ENCODE measurements at places on chromosomes 6 and 20.
A peak's percentile ranks its signal among the peaks of the same experiment; 100 is the strongest.

DNA sequence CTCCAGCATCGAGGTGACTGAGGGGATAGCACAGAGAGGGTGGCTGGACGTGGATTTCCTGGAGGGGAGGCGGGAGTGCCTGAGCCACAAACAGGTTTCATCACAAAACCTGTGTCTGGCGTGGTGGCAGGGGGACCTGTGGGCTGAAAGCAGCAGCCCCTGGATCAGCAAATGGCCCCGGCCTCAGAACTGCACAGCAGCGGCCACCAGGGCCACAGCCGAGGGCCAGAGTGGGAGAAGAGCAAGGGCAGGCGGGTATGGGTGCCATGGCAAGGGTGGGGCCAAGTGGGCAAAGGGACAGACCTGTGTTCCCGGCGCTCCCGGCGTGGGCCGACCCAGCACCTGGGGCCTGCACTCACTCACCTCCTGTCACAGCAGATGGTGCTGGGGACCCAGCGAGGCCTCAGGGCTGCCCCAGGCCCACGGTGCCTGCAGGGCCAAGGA is 19.0 kb downstream of the NTSR1 start:
- no peak for DNase-seq
- H3K27me3 ChIP-seq = peaks cover 38% of the 10 kb centered on the region
- H3K4me1 ChIP-seq = peaks cover 6% of the 10 kb centered on the region

DNA sequence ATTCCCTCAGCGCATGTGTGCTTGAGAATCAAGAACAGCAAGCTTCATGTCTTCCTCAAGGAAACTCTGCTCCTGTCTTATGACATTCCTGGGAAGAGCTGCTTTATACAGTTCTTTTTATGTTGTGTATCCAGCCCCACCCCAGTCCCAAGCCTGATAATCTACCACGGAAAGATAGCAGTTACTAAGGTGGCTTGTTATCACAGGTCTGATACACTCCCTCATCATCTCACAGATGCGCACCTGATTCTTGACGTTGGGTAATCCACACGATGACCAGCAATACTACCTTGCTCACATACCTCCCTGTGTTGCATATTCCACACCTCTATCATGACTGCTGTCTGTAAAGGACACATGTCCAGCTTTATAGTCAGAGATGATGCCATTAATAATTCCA is 3.2 kb downstream of the NHLRC1 start:
- H3K4me3 ChIP-seq = no peak overlapping the region
- no peaks in the 10 kb centered on the region for H3K27me3 ChIP-seq

GRCh38 chr6:44006123-44006871 is 121.0 kb downstream of the MRPL14 start:
- peaks cover 3% of the 10 kb centered on the region for H3K36me3 ChIP-seq
- peaks cover 55% of the 10 kb centered on the region for H3K27me3 ChIP-seq
- DNase-seq = no peak
- H3K4me3 ChIP-seq = no peak overlapping the region

DNA sequence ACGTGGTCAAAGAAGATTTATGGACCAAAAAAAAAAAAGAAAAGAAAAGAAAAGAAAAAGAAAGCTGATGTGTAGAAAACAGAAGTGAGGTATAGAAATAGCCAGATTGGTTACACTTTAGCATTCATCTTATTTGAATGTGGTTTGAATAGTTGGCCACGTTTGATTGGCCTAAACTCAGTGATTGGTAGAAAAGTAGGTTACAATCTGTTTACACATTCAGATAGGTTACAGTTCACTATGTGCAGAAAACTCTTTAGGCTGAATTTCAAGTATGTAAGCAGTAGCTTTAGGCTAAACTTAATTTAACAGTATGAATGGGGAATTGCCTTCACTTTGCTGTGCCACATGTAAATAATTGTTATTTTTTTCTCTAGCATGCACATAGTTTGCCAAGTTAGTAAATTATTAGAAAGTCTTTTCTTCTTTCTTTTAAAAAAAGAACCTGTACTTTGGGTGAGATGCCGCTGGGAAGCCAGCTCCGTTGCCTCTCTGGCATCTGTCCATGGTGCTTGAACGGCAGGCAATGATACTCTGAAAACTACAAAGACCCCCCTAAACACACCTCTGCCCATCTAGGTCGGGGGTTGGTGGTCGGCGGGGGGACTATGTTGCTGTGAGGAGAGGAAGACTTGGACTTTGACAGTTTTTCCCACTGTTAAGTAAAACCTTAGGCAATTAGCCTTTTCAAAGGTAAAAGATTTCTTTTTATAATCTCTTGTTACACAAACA is 173.0 kb downstream of the AIG1 start:
- H3K4me3 ChIP-seq = no peak overlapping the region
- H3K36me3 ChIP-seq = peaks cover 3% of the 10 kb centered on the region
- peaks cover 1% of the 10 kb centered on the region for H3K4me1 ChIP-seq
- no peak for DNase-seq
- H3K27me3 ChIP-seq = no peaks in the 10 kb centered on the region

- H3K4me1 ChIP-seq = no peaks in the 10 kb centered on the region
- no peaks in the 10 kb centered on the region for H3K36me3 ChIP-seq
- H3K27ac ChIP-seq = no peak overlapping the region
- no peak for DNase-seq
- H3K27me3 ChIP-seq = no peaks in the 10 kb centered on the region
- H3K4me3 ChIP-seq = no peak overlapping the region
Measured at GRCh38 chr20:60254901-60255411, 296.7 kb downstream of the CDH26 start.

DNA sequence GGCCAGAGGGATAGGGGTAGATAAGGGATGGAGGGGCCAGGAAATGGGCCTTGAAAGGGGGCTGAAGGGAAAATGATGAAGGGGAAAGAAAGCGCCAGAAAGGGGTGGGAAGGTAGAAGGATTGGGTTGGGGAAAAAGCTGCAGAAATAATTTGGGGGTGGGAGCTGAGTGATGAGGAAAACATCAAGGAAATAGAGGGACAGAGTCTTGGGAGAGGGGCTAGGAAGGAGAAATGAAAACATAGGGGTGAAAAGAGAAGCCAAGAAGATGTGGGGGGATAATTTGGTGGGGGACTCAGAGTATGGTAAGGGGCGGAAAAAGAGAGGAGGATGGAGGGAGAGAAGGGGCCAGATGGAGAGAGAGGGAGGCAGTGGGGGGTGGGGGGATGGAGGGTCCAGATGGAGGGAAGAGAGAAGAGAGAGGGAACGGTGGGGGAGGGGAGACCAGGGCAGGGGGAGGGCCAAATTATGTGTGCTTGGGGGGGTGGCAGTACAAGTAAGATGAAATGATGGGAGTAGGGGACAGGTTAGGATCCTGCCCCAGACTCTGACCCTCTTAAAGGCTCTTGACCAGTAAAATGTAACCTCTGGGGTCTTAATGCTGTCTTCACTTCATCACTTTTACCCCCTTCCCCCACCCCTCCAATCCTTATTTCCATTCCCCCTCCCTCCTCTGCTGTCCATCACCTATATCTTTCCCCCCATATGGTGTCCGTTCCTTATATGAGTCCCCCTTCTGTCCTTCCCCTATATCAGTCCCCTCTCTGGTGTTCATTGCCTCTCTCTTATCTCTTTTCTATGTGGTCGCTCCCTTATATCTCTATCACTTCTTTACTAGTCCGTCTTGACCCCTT is 852 bp downstream of the SYNGAP1 start:
- peaks cover 23% of the 10 kb centered on the region for H3K36me3 ChIP-seq
- H3K27ac ChIP-seq = no peak overlapping the region
- no peaks in the 10 kb centered on the region for H3K27me3 ChIP-seq
- no peak for DNase-seq
- H3K4me3 ChIP-seq = no peak overlapping the region

GRCh38 chr6:117938311-117938995 is 31.4 kb downstream of the SLC35F1 start:
- H3K4me1 ChIP-seq = no peaks in the 10 kb centered on the region
- H3K36me3 ChIP-seq = no peaks in the 10 kb centered on the region
- H3K27me3 ChIP-seq = no peaks in the 10 kb centered on the region
- no peak overlapping the region for H3K4me3 ChIP-seq
- DNase-seq = no peak

- H3K36me3 ChIP-seq = no peaks in the 10 kb centered on the region
- no peak for DNase-seq
- no peak overlapping the region for H3K27ac ChIP-seq
Measured at GRCh38 chr20:57899554-57899953, 189.7 kb upstream of the PMEPA1 start.

DNA sequence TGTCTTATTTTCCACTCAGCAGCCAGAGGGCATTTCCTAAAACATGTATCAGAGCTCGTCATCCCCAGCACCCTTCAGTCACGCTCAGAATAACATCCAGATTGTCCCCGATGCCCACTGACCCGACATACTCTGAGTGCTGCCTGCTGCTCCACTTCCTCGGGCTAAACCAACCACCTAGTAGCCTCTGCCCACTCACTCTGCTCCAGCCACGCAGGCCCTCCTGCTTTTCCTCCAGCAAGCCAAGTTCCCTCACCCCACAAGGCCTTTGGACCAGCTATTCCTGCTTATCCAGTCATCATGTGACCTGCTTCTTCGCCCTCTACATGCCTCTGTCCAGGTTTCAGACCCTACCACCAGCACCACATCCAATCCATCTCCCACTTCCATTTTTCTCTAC is 454.2 kb downstream of the CD83 start:
- peaks cover 17% of the 10 kb centered on the region for H3K36me3 ChIP-seq
- no peaks in the 10 kb centered on the region for H3K27me3 ChIP-seq
- H3K4me1 ChIP-seq = peaks cover 59% of the 10 kb centered on the region
- peak overlapping the region; percentile 78 for H3K27ac ChIP-seq
- H3K4me3 ChIP-seq = no peak overlapping the region

DNA sequence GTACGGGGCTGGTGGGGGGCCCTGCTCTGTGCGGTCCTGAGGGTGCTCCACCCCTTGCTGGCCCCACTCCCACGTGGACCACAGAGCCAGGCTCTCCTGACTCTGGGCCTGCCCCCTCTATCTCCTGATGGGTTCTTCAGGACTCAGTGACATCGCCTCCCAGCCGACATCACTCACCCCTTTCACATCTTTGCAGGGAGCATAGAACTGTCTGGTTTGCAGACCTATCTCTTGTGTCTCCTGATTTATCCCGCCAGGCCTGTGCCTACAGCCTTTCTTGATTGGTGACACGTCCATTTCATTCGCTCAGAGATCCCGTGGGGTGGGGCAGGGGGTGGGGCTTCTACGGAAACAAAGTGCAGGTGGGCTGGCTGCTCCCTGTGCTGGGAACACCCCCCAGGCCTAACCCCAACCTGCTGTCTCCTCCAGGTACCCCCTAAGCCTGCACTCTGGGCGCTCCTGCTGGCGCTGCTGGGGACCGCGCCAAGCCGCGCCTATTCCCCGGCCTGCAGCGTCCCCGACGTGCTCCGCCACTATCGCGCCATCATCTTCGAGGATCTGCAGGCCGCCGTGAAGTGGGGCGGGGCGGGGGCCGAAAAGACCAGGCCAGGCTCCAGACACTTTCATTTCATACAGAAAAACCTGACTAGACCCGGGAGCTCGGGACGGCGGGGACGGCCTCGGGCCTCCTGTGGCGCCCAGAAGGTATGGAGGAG is 1.7 kb downstream of the C20orf204 start:
- peaks cover 19% of the 10 kb centered on the region for H3K4me1 ChIP-seq
- H3K27ac ChIP-seq = no peak overlapping the region
- H3K36me3 ChIP-seq = peaks cover 22% of the 10 kb centered on the region
- DNase-seq = no peak
- peaks cover 7% of the 10 kb centered on the region for H3K27me3 ChIP-seq

GRCh38 chr6:168331058-168331457 is 11.5 kb upstream of the DACT2 start:
- H3K27ac ChIP-seq = no peak overlapping the region
- no peak overlapping the region for H3K4me3 ChIP-seq
- DNase-seq = no peak

DNA sequence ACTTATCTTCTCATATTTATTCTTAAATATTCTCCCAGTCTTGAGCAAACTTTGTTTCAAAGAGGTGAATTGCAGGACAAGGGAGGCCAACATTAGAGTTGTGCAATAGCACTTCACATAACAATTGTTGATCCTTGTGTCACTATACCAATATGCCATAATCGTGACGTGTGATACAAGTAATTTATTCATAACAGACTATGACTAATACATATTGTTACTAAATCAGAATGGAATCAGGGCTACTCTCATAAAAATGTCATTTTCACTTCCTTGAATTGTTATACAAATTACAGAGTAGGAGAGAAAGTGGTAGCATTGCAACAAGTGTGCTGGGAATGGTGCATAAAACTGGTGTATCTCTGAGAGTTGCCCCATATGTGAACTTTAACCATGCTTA is 37.2 kb upstream of the PLCB1 start:
- no peaks in the 10 kb centered on the region for H3K27me3 ChIP-seq
- H3K27ac ChIP-seq = no peak overlapping the region
- no peak overlapping the region for H3K4me3 ChIP-seq
- no peak for DNase-seq
- no peaks in the 10 kb centered on the region for H3K4me1 ChIP-seq

GRCh38 chr6:128531696-128532095 is 11.3 kb upstream of the PTPRK start:
- H3K4me1 ChIP-seq = no peaks in the 10 kb centered on the region
- H3K27ac ChIP-seq = no peak overlapping the region
- H3K36me3 ChIP-seq = no peaks in the 10 kb centered on the region
- H3K27me3 ChIP-seq = peaks cover 16% of the 10 kb centered on the region
- no peak for DNase-seq

DNA sequence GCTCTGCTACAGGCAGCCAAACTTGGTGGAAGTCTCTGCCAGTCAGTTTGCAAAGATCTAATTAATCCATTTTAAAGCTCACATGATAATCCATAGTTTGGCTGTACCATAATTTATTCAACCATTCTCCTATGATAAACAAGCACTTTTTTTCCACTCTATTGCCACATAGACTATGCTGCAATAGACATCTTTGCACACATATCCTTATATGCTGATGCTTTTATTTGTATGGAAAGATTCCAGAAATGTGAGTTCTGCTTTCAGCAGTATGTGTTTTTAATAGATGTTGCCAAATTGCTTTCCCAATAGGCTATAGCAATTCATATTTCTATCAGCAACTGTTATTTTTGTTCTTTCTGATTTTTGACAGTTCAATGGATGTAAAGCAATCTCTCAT is 628.0 kb downstream of the KIF16B start:
- H3K4me1 ChIP-seq = peaks cover 22% of the 10 kb centered on the region
- no peak overlapping the region for H3K4me3 ChIP-seq
- H3K36me3 ChIP-seq = peaks cover 40% of the 10 kb centered on the region
- no peak for DNase-seq
- H3K27me3 ChIP-seq = no peaks in the 10 kb centered on the region

DNA sequence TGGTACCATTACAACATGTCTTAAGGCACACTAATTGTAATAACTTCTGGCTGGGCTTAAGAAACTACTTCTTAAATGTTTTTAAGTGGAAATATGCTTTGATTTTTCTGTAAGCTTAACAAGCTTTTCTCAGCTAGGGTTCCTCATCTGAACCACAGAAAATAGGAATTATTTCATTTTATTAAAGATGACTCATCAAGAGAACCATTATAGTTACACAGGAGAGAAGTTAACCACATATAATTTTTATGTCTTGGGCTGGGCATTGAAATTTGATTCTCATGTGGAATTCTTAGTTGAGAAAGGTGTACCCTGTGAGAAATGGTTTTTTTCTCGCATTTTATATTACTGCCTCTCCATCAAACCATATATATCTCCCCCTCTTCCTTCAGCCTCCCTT is 75.1 kb downstream of the QKI start:
- H3K27ac ChIP-seq = no peak overlapping the region
- H3K4me1 ChIP-seq = peaks cover 62% of the 10 kb centered on the region
- no peaks in the 10 kb centered on the region for H3K27me3 ChIP-seq
- no peak for DNase-seq

Data from stimulated activated naive B cell treated with anti-CD40 and anti-IgM and Interleukin-4, amounts not matched to agents 10 μg/mL and 1 μg/mL and 100 μg/mL, for 72 hours (primary cell).